ENCODE measurements at places on chromosomes 16 and 17. TPM values are rescaled to one million over a fixed set of nuclear protein-coding genes. Genes with fewer than 3 reads are reported as not detected.
A peak's percentile ranks its signal among the peaks of the same experiment; 100 is the strongest.

DNA sequence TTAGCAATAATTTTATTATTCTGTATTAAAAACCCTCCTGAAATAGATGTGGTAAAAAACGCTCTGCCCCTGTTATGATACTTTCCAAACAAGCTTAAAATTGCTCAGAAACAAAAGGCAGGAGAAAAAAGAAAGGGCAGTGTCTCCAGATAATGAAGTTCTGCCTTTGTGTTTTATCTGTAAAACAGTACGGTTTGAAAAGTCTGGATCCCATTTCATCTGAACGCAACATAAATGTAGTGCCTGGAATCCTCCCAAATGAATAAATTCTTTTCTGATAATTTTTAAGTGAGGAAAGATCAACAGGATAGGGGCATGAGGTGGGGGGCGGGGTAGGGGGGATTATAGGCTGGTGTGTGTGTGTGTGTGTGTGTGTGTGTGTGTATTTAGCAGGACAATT lies 87.5 kb upstream of the SOX9 start:
- DNase-seq = no peak

DNA sequence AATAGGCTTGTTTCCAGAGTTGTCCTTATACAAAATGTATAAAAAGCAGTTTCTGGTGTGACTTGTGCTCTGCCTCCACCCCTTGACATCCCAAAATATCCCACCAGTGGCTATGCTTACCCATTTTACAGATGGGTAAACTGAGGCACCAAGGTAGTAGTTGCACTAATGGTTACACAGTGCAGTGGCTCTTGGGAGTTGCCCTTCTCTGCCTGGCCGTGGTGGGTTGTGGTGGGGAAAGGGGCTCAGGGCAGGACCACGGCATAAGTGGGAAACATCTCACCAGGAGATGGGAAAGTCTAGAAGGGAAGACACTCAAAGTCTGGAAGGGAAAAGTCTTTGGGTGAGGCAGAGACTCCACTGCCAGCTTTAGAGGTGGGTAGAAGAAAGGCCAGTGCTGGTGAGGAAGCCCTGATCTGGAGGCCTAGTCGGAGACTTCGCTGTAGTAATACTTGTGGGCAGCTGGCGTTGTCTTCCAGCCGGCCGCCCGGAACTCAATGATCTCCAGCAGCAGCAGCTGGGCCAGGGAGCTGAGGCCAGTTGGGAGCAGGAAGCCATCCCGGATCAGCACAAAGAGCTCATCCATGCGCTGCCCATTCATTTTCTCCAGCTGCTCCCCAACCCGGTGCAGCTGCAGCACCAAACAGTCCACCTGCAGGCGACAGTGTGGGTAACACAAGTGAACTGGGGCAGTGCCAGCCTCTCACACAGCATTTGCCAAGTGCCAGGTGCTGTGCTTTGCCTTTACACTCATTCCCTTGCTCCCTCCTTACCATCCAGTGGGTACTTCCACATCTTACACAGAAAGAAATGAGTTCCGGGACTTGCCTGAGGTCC lies 4.5 kb downstream of the MIF4GD start:
- DNase-seq = no peak

GRCh38 chr17:49035470-49036269 lies 38.5 kb downstream of the IGF2BP1 start:
- peak; percentile 45 for DNase-seq

DNA sequence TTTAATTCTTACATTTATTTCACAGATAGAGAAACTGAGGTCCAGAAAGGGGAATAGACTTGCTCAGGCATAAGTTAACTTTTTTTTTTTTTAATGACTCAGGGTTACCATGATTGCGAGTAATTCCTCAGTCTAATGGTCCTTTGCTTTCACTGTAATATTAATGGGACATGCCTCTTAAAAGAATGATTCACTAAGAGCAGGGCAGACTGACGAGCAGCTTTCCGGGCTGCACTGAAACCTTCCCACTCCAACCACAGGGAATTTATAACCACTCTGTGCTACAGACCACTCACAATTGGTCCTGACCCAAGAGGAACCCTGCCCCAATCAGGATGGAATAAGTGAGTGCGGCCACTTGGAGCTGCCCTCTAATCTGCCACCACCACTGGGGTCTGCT lies 5.7 kb downstream of the HOXB2 start:
- DNase-seq = no peak

DNA sequence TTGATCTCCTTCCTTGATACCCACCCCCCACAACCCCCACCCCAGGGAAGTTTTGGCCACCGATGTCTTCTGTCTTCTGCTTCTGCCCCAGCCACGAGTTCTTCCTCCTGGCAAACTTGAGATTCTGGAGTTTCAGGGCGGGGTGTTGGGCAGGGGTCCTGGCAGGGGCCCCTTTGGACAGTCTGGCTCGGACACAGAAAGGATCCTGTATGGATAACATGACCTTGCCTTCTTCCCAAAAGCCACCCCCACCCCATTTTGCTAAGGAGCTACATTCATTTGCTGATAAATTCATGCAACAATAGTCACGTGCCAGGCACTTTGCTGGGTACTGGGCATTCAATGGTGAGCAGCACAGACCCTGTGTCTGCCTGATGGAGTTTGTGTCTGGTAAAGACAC lies 5.9 kb upstream of the COL1A1 start:
- DNase-seq = no peak

- DNase-seq = no peak
Measured at GRCh38 chr16:86075839-86076440, 177.0 kb downstream of the IRF8 start.

DNA sequence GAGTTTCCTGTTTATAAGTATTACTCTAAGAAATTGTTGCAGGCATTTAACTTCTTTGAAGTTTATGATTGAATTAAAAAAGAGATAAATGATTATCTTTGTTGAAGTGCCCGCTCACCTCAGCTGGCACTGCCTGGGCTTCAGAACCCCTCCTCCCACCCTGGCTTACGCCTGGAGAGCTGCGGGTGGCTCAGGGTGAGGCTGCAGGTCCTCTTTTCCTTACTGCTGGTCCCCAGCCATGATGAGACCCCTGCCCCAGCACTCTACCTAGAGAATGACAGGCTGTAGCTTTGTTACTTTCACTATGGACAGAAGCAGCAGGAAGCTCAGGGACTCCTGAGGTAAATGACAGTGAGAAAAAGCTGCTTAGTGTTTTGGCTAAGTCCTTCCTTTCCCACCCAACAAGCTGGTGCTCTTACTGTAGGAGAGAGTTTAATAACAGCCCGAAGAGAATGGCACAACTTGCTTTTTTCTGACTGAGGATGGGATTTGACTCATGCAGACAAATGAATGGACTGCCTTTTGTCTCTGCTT lies 62.1 kb downstream of the EPN2 start:
- no peak for DNase-seq

- DNase-seq = no peak
Measured at GRCh38 chr16:12011565-12011964, 35.0 kb downstream of the SNX29 start.

DNA sequence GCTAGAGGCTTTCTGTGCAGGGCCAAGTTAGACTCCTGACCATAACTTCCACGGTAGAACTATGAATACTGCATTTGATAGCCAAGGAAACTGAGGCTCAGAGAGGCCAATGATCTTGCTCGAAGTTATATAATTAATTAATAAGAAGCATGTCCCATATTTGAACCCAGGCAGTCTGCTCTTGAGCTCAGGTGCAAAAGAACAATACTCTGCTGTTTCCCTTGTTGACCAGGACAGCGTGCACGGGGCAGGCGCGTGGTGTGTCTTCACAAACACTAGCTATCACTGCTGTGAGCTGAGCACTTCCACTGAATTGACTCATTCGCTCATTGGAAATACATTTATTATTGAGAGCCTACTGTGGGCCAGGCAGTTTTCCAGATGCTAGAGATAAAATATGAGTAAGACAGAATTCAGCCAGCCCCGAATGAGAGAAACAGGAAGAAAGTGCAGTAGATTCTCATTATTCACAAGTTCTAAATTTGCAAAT lies 1.6 kb downstream of the CHD9 start:
- no peak for DNase-seq

- no peak for DNase-seq
Measured at GRCh38 chr16:4904108-4904941, 32.6 kb downstream of the PPL start.

DNA sequence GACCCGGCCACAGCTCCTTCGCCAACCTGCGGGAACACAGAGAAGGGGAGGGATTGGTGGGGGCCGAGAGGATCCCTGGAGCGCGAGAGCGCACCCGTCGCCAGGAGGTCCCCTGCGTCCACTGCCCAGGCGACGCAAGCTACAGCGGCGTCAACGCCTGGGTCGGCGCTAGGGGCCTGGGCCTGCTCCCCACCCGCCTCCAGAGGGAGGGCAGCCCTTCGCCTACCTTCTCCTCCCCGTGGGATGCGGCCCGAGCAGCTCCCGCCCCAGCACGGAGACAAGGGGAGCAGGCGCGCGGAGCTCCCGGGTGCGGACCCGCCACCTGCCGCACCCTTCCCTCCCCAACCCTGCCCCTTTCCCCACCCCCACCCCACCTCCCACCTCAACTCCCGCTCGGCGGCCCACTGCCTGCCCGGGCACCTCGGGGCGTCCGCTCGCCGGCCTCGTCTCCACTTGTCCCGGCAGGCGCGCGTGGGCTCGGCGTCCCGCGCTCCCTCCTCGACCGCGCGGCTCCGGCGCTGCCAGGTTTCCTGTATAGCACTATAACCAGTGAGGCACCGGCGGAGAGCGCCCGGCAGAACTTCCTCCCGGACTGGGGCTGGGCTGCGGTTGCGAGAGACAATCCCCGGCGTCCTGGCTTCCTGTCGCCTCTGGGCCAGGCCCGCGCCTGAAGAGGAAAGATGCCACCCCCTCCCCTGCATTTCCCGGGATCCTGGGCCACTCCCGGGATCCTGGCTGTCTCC lies 119.1 kb upstream of the SMURF2 start:
- peak; percentile 50 for DNase-seq

DNA sequence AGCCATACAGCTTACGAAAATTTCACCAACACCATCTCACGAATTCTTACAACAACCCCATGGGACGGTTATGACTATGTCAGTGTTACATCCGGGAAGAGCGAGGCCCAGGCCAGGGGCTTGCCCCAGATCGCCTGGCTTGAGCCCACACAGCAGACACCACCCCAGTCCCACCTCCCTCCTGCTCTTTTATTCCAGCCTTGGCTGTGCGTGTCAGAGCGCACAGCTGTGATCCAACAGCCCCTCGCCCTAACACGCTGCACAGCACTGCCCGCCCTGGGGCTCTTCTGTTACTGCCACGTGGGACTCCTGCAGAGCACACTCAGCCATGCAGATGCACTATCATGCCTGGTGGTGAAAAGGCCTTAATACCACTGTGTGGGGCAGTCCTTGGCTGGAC lies 127.9 kb downstream of the ENGASE start:
- no peak for DNase-seq

- DNase-seq = no peak
Measured at GRCh38 chr16:57357330-57358085, 1.1 kb upstream of the CCL22 start.

- DNase-seq = no peak
Measured at GRCh38 chr17:73291260-73291801, 20.5 kb downstream of the CDC42EP4 start.

DNA sequence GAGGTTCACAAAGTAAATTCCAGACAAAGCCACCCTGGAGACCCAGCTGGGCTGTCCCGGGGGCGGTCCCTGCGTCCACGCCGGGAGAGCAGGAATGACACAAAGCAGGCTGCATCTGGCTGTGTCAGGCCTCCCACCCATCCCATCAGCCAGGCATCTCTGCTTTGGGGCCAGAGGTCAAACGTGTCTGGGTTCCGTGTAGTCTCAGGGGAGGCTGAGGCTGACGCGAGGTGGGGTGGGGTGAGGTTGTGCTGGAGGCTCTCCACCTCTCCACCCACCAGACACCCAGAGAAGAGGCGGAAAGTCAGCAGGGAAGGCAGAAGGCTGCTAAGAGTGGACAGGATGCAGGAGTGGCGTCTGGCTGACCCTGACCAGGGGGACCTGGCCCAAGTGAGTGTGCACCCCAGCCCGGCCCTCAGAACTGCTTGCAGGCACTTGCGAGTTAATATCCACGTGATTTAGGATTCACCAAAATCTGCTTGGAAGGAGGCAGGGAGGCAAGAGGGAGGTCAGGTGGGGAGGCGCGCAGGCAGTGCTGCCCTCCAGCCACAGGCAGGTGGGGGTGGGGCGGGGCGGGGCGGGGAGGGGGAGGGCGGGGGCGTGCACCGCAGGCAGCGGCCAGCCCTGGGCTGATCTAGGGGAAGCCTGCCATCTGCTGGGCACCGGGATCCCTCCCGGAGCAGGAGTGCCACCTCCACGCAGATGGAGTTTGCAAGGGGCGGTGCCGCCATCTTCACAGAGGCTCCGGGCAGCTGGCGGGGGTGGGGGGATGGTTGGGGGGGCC lies 44.3 kb downstream of the TBC1D16 start:
- peak; percentile 89 for DNase-seq

DNA sequence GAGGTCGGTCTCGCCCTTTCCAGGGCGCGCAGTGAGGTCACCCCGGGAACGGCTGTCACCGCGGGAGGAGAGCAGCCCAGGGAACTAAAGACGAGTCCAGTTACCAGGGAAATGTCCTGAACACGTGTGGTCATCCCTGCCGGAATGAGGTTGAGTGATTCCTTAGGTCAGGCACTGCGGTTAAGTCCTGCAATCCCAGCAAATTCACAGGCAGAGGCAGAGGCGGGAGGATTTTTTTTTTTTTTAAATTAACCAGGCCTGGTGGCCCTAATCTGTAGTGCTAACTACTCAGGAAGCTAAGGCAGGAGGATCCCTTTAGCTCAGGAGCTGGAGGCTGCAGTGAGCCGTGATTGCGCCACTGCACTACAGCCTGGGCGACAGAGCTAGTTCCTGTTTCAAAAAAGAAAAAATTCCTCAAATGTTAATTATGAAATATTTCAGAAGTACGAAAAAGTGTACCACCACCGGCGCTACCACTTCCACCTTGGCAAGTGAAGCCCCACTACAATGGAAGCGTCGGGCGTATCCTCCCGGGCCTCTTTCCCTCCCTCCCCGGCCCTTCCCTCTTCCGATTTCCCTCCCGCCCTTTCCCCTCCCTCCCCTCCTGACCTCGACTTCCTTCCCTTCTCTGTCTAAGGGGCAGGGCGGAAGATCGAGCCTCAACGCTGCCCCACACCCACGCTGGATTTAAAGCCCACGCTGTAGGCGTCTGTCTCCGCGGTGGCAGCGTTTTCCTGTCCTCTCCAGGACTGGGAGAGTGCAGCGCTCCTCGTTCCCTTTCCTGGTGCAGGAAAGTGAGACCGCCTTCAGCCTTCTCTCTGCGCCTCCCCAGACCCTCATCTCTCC lies 27.3 kb downstream of the SLFN11 start:
- peak; percentile 24 for DNase-seq

GRCh38 chr17:77419547-77420094 lies 278.9 kb downstream of the SEC14L1 start:
- DNase-seq = no peak

GRCh38 chr17:64661726-64661975 lies 456 bp downstream of the SMURF2 start:
- DNase-seq = no peak

GRCh38 chr17:13996748-13997147 lies 72.6 kb upstream of the COX10 start:
- DNase-seq = no peak

The ZNF821 gene
- polyA plus RNA-seq = 11.2 TPM

The ACE gene
- 244 TPM for polyA plus RNA-seq

The TBC1D3 gene
- polyA plus RNA-seq = not detected

The P3H4 gene
- 15.4 TPM for polyA plus RNA-seq

The DNAH9 gene
- 0.28 TPM for polyA plus RNA-seq

The CDH5 gene
- polyA plus RNA-seq = 20.2 TPM

The C16orf95 gene
- polyA plus RNA-seq = 3.3 TPM

The NLGN2 gene
- 12.9 TPM for polyA plus RNA-seq

The PYDC1 gene
- 0.19 TPM for polyA plus RNA-seq
